ENCODE measurements at places on chromosomes 4 and X.
A peak's percentile ranks its signal among the peaks of the same experiment; 100 is the strongest.

GRCh38 chr4:110508827-110509710 lies 33.1 kb downstream of the ENPEP start:
- DNase-seq, result no peak

GRCh38 chr4:124092541-124092984 lies 620.0 kb downstream of the ANKRD50 start:
- no peak for DNase-seq

DNA sequence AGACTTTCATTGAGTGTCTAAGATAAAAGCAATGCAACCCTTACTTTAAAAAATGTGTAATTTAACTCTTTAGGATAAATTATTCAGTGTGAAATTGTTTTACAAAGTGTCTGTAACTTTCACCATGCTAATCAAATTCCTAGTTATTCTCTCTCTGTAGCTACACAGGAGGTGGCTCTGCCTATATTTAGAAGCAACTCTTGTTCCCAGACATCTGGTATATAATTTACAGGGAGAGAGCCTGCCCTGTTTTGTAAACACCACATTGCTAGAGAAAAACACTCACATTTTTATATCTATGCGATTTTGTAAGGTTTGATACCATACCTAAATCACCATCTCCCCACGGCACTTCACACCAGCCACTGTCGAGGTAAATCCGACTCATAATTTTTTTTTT lies 35.5 kb upstream of the SPATA4 start:
- no peak for DNase-seq

DNA sequence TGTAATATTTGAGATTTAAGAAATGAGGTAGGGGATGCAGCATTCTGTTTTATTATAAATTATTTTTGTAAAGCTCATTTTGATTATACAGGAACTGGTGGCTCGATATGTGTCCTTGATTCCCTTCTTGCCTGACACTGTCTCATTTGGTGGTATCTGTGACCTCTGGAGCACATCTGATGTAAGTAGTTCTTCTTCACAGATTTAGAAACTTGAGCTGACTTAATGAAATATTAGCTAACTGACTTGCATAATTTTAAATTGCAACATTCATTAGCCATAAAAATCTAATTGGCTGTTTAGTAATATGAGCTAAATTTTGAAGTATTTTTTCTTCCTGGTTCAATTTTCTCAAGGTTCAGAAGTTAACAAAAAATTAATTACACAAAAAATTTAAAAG lies 69.1 kb downstream of the FBXL5 start:
- no peak for DNase-seq

GRCh38 chrX:19202171-19202570 lies 79.9 kb upstream of the ADGRG2 start:
- DNase-seq, result no peak

GRCh38 chr4:70522626-70523025 lies 4.3 kb downstream of the AMTN start:
- no peak for DNase-seq

- no peak for DNase-seq
These were observed 148.7 kb downstream of the KDR start for GRCh38 chr4:54976682-54977081.

GRCh38 chr4:18691431-18692200 lies 670.1 kb upstream of the LCORL start:
- DNase-seq, result no peak

DNA sequence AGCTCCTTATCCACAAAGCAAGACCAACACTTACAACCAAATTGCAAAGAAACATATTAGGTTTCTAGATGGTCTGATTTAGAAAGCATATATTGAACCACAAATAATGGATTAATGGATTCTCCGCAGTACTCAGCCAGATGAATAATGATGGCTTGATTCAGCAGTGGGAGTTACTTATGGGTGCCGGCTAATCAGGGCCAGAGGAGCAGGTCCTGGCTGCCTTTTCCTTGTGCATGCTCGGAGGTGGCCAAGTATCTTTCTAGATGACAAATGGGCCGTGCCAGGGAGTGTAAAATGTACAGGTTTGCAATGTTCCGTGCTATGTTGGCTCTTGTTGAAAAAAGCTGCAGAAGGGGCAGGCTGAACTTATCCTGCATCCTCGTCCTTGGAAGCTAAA lies 70.2 kb downstream of the VCX3A start:
- DNase-seq, result no peak

- DNase-seq, result peak; percentile 78
These were observed 14.1 kb downstream of the RPS6KA3 start for GRCh38 chrX:20252381-20253231.

GRCh38 chr4:2794486-2795299 lies 1.8 kb downstream of the SH3BP2 start:
- no peak for DNase-seq

DNA sequence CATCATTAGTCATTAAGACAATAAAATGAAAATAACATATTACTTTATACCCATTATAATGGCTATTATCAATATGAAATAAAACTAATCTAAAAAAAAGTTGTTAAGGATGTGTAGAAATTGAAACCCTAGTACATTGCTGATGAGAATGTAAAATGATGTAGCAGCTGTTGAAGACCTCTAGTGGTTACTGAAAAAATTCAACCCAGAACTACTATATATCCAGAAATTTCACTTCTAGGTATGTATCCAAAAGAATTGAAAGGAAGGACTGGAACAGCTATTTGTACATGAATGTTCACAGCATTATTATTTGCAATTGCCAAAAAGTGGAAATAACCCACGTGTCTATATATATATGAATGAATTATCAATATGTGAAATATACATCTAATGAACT lies 180.3 kb upstream of the KLHL4 start:
- no peak for DNase-seq

GRCh38 chr4:55117511-55117910 lies 7.9 kb downstream of the KDR start:
- DNase-seq, result no peak

- no peak for DNase-seq
These were observed 102.8 kb downstream of the FRMPD4 start for GRCh38 chrX:12241026-12241425.

DNA sequence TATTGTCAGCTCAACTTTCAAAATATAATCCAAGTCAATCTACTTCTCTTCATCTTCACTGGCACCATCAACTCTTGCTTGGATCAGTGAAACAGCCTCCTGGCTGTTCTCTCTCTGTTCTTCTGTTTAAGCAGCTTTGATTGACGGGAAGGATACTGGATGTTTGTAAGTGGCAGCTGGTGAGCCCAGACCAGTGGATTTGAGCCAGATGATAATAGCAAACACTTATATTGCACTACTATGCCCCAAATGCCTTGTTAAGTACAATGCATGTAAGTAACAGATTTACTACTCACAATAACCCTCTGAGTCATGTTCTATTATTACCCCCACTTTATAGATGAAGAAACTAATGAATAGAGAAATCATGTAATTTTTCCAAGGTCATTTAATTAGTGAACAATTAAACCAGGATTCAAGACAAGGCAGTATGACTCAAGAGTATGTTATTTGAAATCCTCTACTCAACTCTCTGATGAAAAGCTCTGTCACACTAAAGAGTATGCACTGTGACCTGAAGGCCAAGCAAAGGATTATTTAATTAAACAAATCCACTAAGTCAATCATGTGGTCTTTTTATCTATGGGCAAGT lies 44.8 kb downstream of the SPANXN3 start:
- no peak for DNase-seq

DNA sequence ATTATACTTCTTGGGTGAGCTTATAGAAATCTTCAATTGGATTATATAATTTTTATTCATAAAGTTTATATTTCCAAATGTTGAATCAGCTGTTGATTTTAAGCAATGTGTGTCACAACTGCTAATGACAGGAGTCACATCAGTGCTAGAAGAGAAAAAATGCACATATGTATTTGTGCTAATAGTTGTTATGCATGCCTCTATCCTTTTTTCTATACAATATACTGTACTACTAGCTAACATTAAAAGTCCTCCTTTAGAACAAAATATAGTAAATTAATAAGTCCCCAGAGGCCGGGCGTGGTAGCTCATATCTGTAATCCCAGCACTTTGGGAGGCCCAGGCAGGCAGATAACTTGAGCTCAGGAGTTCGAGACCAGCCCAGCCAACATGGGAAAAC lies 23.7 kb upstream of the HNRNPD start:
- DNase-seq, result no peak

GRCh38 chr4:144591401-144591800 lies 54.6 kb upstream of the HHIP start:
- no peak for DNase-seq

- DNase-seq, result no peak
These were observed 169.6 kb downstream of the GASK1B start for GRCh38 chr4:158003212-158003611.

- DNase-seq, result no peak
These were observed 593.8 kb upstream of the DIPK2B start for GRCh38 chrX:45794323-45794994.

- DNase-seq, result no peak
These were observed 22.3 kb upstream of the HTRA3 start for GRCh38 chr4:8247047-8247930.

GRCh38 chr4:19329077-19329476 lies 922.6 kb upstream of the SLIT2 start:
- DNase-seq, result no peak

DNA sequence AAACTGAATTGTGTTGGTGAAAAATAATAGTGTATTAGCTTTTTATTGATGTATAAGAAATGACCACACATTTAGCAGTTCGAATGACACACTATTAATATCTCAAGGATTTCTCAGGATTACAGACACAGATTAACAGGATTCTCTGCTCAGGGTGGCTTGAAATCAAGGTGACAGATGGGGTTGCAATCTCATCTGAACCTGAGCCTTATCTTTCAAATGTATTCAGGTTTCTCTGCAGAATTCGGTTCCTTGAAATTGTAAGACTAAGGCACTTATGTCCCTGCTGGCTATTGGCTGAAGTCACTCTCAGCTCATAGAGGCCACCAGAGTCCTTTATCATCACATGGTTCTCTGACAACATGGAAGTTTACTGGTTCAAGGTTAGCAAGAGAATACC lies 1780.1 kb downstream of the ARAP2 start:
- DNase-seq, result no peak

DNA sequence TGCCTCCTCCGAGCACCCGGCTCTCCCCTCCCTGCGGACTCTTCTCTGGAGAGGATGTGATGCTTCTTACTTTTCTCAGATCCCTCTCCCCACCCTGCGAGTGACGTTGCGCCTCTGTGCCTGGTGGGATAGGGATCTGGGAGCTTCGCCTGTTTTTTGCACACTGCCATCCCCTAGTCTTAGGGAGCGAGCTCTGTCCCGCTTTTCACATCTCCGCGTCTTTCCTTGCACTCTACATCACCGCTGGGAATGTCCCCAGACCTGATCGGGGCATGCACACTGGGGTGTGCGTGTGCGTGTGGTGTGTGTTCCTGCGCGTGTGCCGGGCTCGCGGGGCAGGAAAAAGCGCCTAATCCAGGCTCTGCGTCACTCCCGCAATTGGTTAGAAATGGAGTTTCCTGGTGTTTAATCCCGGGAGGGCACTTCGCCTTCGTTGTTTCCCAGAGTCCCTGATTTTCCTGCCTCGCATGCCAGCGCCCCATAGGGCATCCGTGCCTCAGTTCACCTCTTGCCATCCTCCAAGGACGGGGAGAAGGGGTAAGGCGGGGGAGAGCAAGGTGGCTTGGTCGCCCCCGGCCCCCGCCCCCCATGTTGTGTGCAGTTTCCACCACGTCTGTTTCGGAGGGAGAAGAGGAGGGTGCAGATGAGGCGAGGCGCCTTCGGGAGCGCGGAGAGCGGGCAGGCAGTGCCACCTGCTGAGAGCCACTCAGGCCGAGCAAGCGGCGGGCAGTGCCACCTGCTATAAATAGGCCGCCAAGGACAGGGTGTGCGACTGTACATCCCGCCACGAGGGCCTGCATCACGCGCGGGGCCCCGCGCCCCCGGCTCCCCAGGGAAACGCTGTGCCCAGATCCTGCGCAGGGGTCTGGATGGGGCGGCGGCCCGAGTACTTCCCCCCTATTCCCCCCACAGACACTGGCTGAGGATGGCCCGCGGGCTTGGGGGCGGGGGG lies 759 bp upstream of the TBC1D1 start:
- DNase-seq, result peak; percentile 53

- DNase-seq, result no peak
These were observed 82.8 kb downstream of the TAB3 start for GRCh38 chrX:30806187-30806728.

DNA sequence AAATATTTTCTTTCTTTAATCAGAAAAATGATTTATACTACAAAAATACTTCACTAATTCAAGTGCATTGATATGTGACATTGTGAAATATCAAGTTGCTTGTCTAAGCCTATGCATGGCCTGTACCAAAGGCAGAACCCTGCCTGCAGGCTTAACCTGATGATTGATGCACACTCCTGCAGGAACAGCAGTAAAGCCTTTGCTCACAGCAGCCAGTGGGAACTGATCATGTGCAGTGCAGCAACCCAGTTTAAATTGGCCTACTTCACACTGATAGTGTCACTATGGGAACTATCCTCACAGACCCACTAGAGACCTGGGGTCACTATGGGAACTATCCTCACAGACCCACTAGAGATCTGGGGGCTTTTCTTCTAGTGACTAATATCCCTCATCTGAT lies 603.8 kb downstream of the RAPGEF2 start:
- no peak for DNase-seq

- no peak for DNase-seq
These were observed 782 bp downstream of the ARHGAP24 start for GRCh38 chr4:85475631-85476233.

GRCh38 chr4:38734911-38735310 lies 47.9 kb downstream of the TLR10 start:
- no peak for DNase-seq

DNA sequence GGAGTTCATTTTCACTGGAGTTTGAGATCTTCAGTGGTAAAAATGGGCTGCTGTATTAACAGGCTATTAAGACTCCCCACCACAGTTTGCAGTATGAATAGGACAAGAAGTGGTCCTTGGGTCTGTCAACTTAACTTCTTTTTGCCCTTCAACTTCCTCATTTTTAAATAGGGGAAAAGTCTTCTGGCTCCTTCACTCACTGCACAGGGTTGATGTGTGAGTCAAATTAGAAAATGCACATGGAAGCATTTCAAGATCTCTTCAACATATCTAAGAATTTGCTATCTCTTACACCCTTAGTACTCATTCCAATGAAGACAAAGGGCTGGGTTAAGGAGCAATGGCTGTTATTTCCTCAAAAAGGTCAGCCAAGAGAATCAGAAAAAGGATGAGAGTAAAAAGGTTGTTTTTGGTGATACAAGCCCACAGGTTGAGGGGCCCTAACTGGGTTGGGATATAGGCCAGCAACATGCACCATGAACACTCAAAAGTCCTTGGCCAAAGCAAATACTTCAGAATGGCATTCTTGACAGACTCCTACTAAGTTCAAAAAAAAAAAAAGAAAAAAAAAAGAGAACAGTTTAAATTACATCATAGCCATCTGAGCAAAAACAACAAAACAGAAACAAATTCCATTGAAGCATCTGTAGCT lies 13.4 kb downstream of the PDE5A start:
- DNase-seq, result no peak

- DNase-seq, result no peak
These were observed 203.1 kb downstream of the SLC7A11 start for GRCh38 chr4:138039010-138039409.

- DNase-seq, result no peak
These were observed 2.4 kb downstream of the CNKSR2 start for GRCh38 chrX:21376636-21377035.

All from activated CD4-positive, alpha-beta memory T cell treated with anti-CD3 and anti-CD28 coated beads for 36 hours (primary cell).